ENCODE measurements at places on chromosomes 6 and 20. TPM values are rescaled to one million over a fixed set of nuclear protein-coding genes. Genes with fewer than 3 reads are reported as not detected.

IL17A gene
- total RNA-seq: not detected

DNA sequence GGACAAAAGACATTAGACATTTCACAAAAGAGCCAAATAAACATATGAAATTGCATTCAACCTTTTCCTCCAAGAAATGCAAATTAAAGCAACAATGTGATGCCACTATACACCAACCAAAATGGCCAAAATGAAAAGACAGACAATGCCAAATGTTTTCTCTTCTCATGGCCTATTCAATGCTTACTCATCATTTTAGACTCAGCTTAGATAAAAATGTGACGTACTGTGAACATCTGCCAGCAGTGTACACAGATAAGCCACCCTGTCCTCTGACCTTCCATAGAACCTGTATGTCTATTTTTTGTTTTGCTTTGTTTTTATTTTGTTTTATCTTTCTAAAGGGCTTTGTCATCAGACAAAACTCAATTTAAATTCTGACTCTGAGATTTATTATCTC, 385.2 kb downstream of the FRK start:
- no peaks in the 10 kb centered on the region for H3K36me3 ChIP-seq
- no peak for DNase-seq
- H3K4me3 ChIP-seq: no peak overlapping the region
- no peaks in the 10 kb centered on the region for H3K27me3 ChIP-seq
- no peak overlapping the region for H3K27ac ChIP-seq

CLPSL1 gene
- total RNA-seq: not detected

- H3K27me3 ChIP-seq: no peaks in the 10 kb centered on the region
- H3K4me1 ChIP-seq: peaks cover 90% of the 10 kb centered on the region
- peak overlapping the region; percentile 34 for H3K4me3 ChIP-seq
- peak; percentile 69 for DNase-seq
- peak overlapping the region; percentile 80 for H3K27ac ChIP-seq
- H3K36me3 ChIP-seq: no peaks in the 10 kb centered on the region
Observed at GRCh38 chr6:52389626-52390360, 27.8 kb downstream of the PAQR8 start.

DNA sequence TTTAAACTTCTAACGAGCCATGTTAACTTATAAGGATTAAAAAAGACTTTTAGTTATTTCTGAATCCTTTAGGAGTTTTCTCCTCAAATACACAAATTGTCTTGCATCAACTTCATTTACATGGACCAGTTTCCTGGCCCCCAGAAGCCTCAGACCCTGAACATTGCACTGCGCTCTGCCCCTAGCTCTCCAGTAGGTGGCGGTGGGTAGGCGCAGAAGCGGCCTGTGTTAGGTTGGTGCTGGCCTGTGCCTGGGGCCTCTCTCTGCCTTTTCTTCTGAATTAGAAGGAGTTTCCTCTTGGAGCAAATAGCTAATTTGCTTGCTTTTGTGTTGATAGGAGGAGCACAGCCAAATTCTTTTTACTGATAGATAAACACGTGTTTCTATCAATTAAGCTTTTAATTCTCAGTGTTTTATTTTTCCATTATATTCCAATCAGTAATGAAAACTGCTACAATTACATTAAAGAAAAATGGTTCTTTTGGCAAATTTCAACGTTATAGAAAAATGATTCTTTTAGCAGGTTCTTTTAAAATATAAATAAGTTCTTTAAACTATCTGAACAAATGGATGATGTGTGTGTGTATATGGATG, 44.4 kb downstream of the DTD1 start:
- no peak overlapping the region for H3K4me3 ChIP-seq
- no peak for DNase-seq
- H3K27me3 ChIP-seq: no peaks in the 10 kb centered on the region
- H3K36me3 ChIP-seq: peaks cover 6% of the 10 kb centered on the region

GRCh38 chr6:46258249-46258648, 87.5 kb upstream of the ENPP5 start:
- H3K27ac ChIP-seq: no peak overlapping the region
- H3K4me1 ChIP-seq: no peaks in the 10 kb centered on the region
- no peak overlapping the region for H3K4me3 ChIP-seq
- DNase-seq: no peak
